ENCODE measurements at places on chromosomes 1 and 21.

DNA sequence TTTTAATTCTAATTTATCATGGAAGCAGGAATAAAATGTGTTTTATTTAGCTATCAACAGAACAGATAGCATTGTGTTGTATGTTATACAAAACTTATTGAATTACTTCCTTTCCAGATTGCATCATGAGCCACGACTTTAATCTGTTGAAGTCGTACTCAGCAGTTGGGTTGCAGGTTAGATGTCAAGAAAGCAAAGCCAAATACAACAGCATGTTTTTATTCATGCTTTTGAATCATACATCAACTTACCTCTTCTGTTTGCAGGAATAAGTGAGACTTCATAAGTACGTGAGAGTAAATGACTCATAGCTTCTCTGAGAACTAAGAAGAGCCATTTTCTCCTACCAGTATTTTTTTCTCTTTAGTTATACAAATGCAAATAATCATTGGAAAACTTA lies 110.8 kb upstream of the ADGRL4 start:
- no peak for DNase-seq

GRCh38 chr21:34822942-34823341 lies 154.1 kb downstream of the CLIC6 start:
- no peak for DNase-seq

- no peak for DNase-seq
Measured at GRCh38 chr1:189962181-189962580, 515.5 kb downstream of the BRINP3 start.

GRCh38 chr1:207316141-207316540 lies 5.3 kb upstream of the CD55 start:
- no peak for DNase-seq

GRCh38 chr1:94183197-94183815 lies 54.1 kb downstream of the ARHGAP29 start:
- no peak for DNase-seq

GRCh38 chr1:185813401-185813979 lies 79.3 kb downstream of the HMCN1 start:
- no peak for DNase-seq

- no peak for DNase-seq
Measured at GRCh38 chr1:92029241-92029922, 403 bp upstream of the EPHX4 start.

DNA sequence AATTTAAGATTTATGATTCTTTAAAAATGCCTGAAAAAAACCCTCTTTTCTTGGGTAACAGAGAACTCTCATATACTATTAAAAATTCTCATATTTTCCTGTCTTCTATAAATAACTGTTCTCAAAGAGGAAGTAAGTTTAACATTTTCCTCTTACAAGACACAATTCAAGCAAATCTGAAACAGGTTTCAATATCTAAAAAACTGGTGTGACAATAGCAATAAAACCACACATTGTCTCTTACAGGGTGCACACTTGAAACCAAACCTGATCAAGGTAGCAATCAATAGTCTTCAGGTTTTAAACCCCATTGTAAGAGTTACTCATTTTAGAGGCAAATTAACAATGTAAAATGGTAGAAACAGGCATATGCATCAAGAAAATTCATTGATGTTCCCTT lies 28.0 kb downstream of the FUBP1 start:
- DNase-seq = no peak

DNA sequence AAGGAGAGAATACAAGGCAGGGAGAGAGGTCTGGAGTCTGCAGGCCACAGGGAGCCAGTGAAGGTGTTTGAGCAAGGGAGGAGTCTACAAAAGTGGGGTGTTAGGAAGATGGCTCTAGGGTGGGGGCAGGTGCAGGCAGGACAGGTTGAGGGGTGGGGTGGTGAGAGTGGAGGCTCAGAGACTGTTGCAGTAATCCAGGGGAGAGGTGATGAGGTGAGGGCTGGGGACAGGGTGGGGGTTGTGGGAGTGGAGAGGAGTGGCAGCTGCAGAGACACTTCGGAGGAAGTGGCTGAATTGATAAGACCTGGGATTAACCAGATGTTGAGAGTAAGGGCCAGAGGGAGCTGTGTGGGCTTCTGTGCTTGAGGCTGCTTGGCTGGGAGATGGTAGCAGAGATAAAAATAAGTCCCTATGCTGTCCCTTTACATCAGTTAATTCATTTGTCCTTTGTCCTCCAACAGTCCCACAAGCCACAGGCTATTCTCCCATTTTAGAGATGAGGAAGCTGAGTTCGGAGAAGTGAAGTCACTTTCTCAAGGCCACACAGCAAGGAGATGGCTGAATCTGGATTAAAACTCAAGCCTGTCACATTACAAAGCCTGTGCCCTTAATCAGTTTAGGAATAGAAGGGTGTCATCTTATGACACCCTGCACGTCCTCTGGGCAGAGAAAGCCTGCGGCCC lies 54.8 kb upstream of the SYNC start:
- DNase-seq = peak; percentile 85

Data from CMK (cell line).